ENCODE measurements at places on chromosomes 1 and 21.
A peak's percentile ranks its signal among the peaks of the same experiment; 100 is the strongest.

DNA sequence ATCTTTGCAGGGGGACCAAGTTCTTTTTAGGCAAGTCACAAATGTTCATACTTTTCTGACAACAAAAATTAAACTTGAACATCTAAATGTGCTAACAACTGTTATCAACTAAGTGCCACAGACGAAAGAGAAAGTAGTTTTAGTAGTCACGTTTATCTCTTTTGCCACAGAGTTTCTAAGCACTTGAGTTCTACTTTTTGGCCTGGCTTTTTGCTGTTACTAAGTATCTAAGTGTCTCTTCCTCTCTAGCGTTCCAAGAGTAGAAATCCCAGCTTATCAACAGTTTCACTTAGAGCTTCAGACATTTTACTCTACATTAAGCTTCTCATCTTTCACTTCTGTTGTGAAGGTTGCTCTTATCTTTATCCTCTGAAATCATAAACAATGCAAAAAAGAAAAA, 34.2 kb downstream of the GATAD2B start:
- no peak for DNase-seq

- no peak for DNase-seq
These were observed 392.4 kb downstream of the RPS6KC1 start for GRCh38 chr1:213443415-213443814.

DNA sequence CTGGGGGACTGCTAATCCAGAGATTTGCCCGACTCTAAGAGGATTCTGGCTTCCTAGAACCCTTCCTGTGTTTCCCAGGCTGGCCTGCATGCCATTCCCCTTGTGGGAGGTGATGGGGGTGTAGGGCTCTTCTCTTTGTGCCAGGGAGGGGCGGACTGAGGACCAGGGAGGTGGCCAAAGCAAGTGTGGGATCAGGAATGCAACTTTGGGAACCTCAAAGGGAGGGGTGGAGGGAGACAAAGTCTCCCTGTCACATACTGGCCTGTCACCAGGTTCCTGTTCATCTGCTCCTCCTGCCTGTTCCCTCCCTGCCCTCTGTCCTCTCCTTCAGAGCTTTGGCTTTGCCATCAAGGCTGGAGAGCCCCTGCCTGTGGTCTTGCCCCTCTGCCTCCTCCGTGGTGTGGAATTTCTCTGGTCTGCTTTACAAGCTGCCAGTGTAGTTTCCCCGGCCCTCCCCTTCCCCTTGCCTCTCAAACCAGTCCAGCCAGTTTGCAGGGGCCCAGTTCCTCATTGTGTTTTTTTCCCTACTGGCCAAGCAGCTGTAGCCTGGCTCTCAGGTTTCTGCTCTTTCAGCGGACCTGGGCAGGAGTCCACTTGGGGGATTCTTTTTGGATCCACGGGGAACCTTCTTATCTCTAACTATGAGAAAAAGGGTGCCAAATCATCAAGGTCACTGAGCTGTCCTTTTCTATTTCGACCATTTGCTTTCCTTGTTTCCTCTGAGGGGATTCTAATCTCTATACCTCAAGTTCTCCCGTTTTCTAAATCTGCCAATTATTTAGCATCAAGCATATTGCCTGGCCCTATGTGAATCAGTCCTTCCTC, 1.8 kb downstream of the CGN start:
- no peak for DNase-seq

DNA sequence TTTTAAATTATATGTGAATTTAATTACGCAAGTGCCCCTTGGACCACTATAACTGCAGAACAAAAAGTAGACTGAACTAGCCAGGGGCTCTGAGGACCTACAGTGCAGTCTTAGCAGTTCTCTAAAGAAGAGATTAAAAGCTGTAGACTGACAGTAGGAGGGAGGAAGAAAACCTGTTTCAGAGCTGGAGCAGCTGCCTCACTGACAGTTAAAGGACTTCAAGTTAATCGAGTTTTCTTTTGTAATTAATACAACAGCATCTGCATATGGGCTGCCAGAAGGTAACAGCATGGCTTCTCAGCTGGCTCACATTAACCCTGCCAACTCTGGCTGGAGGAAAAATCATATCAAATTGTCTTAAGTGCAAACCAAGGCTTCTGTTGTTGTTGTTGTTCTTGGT, 19.9 kb downstream of the DSTYK start:
- no peak for DNase-seq

DNA sequence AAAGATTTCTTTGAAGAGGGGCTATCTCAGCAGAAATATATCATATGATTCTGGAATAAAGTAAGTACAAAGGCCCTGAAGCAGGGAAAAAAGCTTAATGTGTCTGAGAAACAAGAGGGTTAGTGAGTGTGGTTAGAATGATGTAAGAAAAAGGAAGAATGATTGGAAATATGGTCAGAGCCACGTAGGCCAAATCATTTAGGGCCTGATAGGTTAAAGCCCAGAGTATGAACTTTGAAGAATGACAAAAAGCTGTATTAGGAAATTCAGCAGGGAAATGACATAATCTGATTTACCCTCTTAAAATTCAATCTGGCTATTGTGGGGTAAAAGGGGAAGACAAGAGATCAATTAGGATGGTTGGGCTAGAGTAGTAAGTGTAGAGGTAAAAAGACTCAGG, 69.0 kb upstream of the MUTYH start:
- no peak for DNase-seq

DNA sequence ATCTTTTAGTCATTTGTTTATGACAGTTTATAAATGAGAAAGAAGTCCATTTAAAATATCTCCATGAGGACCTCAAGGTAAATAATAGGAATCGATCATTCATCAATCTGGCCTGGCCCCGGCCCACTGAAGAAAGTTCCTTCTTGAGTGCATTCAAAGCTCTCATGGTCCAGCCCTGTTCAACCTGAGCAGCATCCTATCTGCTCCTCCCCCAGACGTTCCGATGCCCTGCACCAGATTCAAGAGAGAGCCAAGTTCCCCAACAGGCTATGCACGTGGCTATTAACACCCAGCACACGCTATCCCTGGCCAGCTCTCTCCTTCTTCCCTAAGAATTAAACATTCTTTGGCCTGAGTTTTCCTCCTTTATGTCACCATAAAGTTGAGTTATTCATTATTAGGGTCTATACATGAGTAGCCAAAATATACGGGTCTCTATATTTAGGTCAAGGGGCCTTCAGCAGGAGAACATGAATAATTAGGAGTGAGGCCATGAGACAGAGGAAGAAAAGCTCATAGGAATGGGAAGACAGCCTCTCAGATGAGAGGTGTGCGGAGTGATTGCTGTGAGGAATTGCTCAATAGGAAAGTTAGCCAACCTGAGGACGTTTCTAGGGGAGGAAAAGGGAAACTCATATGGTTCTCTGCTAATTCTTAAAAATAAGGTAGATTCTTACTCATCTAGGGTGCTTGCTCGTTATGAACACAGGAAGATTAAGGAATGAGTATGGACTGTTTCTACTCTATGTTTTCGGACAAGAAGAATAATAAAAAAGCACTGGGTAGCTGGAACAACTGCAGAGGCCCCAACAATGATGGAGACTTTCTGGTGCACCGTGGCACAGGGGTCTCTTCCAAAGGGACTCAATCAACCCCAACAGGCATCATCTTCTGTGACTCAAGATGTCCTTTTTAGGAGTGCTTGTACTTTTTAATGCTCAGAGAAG, 23.6 kb downstream of the RUNX1 start:
- no peak for DNase-seq

DNA sequence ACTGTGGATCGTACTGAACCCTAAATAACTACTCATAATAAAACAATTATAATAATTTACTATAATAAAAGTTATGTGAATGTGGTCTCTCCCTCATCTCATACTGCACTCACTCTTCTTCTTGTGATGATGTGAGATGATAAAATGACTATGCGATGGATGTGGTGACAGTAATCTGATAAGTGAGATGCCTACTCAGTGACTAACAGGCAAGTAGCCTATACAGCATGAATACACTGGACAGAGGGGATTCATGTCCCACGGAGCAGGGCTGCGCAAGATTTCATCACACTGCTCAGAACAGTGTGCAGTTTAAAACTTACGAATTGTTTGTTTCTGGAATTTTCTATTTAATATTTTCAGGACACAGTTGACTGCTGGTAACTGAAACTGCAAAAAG, 304.0 kb downstream of the DUSP10 start:
- no peak for DNase-seq

DNA sequence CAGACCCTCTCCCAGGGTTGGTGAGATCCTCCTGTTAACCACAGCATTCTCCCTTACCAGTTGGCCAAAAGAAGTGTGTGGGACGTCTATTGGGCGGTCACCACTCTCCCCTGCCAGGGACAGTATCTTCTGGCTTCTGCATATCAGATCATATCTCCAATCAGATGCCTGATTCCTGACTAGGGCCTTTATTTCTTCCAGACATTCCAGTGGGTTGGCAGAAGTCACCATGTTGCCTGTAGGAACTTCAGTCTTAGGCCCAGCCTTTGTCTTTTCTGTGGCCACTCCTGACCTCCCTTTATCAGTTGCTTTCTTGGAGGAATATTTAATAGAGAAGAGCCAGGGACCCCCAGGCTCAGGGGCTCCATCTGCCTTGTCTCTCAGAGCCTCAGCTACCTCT, 130.4 kb upstream of the F3 start:
- no peak for DNase-seq

GRCh38 chr1:46166521-46167462, 8.1 kb upstream of the TSPAN1 start:
- DNase-seq: peak; percentile 37

DNA sequence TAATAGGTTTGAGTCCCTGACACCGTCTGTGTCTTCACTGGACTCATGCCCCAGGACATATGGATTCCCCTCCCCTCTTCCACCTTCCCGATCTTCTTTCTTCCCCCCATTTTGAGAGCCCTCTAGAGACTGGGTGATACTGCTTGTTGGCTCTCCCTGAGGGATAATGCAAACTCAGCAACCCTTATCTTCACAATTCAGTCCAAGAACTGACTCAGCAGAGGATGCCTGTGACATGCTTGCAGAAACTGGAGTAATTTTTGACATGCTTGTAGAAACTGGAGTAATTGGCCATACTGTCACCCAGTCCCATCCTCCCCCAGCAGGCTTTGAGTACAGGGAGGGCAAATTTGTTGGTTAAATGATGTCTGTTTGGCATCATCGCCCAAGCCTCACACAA, 127.6 kb upstream of the CTTNBP2NL start:
- no peak for DNase-seq

DNA sequence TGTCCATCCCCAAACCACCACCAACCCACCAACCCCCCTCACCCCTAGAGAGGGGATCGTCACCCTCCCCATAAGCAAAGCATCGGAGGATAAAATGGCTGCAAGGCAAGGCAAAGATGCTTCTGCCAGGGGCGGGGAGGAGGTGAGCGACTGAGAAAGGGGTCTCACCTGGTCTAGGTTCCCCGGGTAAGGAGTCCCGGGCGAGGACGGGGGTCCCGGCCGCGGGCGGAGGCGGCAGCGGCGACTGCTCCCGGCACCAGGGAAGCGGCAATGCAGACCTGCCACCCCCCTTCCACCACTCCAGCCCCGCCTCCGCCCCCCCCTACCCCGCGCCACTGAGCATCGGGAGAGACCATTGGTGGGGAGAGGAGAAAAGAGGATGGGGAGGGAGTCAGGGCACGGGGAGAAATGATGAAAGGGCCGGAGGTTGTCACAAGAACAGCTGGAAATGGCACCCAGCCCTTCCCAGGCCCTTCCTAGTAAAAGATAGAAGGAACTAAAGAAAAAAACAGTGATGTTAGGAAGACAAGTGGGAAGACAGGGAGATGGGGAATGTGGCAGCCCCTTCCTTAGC, at the start of gene SV2A:
Gene SV2A, minus strand, starts transcription at position 274 of the 574 bp plus-strand sequence. CDS start 4,004 bp downstream, outside the sequence.
- peak; percentile 28 for DNase-seq

Measured in activated T-cell treated with anti-CD3 and anti-CD28 coated beads for 1 hour (primary cell).